ENCODE measurements at places on chromosomes 6 and 20. TPM values are rescaled to one million over a fixed set of nuclear protein-coding genes. Genes with fewer than 3 reads are reported as not detected.

GRCh38 chr6:162907876-162908481 lies 180.2 kb downstream of the PACRG start:
- DNase-seq, result no peak
- H3K36me3 ChIP-seq, result no peaks in the 10 kb centered on the region
- no peaks in the 10 kb centered on the region for H3K4me1 ChIP-seq
- no peaks in the 10 kb centered on the region for H3K27me3 ChIP-seq

DNA sequence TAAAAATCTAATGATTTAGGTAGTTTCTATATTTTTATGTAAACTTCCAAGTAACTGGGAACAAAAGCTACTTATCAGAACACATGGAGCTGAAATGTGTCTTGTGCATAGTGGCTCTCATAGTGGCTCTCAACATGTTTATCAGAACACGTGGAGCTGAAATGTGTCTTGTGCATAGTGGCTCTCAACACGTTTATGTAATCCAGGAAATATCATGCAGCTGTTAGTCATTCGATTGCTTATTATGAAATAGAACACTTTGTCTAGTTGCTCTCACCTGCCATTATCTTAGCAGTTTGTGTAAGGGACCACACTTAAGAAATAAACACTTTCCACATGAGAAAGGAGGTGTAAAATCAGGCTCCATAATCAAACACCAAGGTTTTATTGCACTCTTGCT lies 119.2 kb upstream of the ASCC3 start:
- no peaks in the 10 kb centered on the region for H3K27me3 ChIP-seq
- H3K36me3 ChIP-seq, result no peaks in the 10 kb centered on the region
- no peaks in the 10 kb centered on the region for H3K4me1 ChIP-seq
- no peak for DNase-seq
- no peak overlapping the region for H3K4me3 ChIP-seq
- no peak overlapping the region for H3K27ac ChIP-seq

DNA sequence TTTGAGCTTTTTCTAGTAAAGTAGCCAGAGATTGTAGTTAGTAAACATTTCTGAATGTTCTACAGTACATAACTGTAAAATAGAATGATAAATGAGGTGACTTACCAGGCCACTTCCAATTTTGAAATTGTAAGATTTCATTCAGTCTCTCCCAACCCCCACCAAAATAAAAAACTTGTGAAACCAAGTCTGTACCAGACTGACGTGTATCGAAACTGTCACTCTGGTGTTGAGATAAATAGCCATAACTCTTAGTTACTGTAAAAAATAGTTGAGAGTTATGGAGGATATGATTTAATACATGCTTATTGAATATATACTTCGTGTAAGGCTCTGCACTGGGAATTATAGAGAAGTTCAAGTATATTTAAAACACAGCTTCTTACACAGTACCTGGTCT lies 455.7 kb downstream of the PLCB1 start:
- no peak overlapping the region for H3K4me3 ChIP-seq
- no peaks in the 10 kb centered on the region for H3K36me3 ChIP-seq
- no peaks in the 10 kb centered on the region for H3K27me3 ChIP-seq
- H3K27ac ChIP-seq, result no peak overlapping the region

The PET117 gene
- polyA plus RNA-seq, result 6.6 TPM

GRCh38 chr6:136173519-136174507 lies 76.3 kb downstream of the MTFR2 start:
- no peaks in the 10 kb centered on the region for H3K36me3 ChIP-seq
- H3K27me3 ChIP-seq, result no peaks in the 10 kb centered on the region
- H3K27ac ChIP-seq, result no peak overlapping the region

Data from pancreas (tissue), 10 donors.